ENCODE measurements at places on chromosomes 6 and 20.

- DNase-seq, result no peak
These were observed 10.2 kb downstream of the DLL1 start for GRCh38 chr6:170280689-170281045.

DNA sequence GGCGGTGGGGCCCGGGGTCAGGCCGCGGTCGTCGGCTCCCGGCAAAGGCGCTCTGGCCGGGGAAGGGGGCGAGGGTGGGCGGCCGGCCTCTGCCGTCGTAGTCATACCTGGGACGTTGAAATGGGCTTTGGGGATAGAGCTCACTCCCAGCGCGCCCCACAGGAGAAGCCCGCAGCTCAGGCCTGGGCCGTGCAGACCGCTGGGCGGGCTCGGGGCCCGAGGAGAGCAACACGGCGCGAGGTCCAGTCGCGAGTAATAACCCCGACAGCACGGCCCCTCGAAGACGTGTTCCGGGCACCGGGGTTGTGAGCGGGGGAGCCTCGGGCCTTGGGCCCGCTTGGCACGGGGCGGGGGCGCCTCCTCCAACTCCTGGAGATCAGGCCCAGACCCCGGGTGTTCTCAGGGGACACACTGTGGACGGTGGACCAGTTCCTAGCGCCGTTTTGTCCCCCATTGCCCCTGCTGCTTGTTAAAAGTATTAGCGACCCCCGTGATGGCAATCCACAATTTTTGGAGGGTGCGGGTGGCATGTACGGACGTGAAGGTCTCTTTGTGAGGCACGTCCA is 10.9 kb downstream of the FOXC1 start:
- no peak for DNase-seq

GRCh38 chr6:315921-316752 is 23.9 kb downstream of the DUSP22 start:
- DNase-seq, result no peak

- no peak for DNase-seq
These were observed 689.5 kb downstream of the PHF3 start for GRCh38 chr6:64325093-64325492.

DNA sequence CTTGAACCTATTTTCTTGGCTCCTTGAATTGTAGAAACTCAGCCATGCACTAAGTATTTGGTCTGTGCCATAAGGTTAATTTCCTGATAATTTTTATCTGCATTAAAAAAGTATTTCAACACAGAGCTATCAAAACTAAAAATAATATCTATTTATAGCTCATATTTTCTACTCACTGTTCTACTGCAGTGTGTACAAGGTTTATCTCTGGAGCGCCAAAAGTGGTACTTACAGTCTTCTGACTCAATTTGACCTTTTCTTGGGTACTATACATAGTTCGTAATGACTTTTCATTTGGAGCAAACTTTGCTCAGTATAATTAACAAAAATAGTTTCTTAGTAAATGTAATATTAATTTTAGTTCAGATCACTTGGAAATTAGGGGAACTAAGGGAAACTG is 69.2 kb downstream of the IRAK1BP1 start:
- DNase-seq, result no peak

DNA sequence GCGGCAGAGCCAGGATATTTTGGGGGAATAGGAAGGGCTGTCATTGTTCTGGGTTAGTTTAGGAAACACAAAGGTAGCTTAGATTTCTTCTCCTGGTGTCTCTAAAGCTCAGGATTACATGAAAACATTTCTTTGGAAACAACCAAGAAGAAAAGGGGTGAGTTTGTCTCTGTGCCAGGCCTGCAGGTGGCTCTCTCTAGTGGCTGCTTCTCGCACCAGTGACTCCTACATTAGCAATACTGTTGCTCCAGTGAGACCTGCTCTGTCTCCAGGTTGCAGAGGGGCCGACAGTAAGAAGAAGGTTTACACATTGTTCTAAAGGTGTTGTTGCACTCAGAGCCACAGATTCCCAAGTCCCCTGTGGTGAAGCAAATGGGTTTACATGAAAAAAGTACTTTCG is 104.6 kb upstream of the GLP1R start:
- no peak for DNase-seq

- DNase-seq, result no peak
These were observed 115.7 kb downstream of the SCML4 start for GRCh38 chr6:107708435-107708834.

Measured in cerebellar nuclear complex (tissue), 1 donor.